Left lung (tissue), 14 donors: ENCODE measurements at places on chromosomes 4 and X.

DNA sequence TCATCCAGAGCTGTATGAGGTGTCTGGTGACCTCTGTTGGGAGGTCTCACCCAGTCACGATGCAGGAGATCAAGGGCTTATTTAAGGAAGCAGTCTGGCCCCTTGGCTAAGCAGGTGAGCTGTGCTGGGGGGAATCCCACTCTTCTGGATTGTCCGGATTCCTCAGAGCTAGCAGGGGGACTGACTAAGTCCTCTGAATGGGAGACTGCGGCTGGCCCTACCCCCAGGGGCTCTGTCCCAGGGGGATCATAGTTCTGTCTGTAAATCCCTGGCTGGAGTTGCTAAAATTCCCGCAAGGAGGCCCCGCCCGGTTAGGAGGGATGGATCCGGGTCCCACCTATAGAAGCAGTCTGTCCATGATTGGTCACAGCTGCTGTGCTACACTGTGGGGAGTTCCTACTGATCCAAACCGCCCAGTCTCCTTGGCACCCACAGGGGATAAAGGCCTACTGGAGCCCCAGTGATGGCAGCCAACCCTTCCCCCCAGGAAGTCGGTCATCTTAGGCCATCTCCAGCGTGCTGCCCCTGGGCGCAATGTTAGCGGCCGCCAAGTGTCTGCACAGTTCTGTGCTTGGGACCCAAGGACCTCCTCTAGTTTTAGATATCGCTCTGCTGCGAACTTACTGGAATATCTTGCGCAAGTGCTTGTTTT lies 118.2 kb upstream of the KLF8 start:
- peak; percentile 33 for DNase-seq

DNA sequence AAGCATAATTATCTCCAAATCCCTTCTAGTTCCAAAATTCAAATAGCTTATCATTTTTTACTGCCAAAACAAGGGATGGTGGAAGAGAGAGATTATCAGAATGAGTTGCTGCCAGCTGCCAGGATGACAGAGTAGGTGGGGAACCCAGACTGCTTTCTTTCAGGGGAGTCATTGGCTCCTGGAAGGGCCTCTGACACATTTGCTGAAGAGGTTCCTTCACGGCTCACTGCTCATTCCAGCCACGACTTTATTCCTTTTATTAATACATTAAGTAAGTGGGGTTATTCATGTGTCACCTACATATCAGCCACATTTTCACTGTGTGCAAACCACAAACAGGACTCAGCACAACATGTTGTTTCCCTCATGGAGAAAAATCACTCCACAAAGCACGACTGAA lies 12.7 kb upstream of the SMIM43 start:
- DNase-seq: no peak

DNA sequence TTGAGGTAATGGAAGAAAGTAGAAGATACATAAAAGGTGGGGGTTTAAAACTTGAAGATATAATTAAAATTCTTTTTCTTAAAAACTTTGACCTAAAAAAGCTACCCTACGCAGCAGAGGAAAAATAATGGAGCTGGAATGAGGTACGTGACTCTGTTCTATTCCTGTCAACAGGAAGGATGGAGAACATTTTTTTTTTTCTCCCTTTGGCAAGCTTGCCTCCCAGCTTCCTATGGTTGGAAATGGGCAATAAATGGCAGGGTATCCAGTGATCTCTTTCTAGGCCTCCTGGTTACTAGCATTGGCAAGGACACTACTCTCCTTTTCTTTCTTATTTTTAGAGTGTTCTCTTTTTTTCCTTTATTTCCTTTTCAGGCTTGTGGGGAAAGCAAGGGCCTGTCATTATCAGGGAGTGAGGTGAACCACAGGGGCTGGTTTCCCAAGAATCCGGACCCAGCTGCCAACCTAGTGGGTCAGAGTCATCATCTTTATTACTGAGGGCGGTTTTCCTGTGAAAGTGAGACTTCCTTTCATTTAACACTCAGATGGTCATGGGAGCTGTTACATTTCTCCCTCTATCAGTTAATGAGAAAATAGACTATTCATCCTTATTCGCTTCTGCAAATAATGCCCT lies 224.6 kb downstream of the SPRY1 start:
- no peak for DNase-seq

GRCh38 chr4:88457307-88458103 lies 586 bp downstream of the HERC5 start:
- DNase-seq: peak; percentile 91

GRCh38 chr4:10281996-10282395 lies 165.4 kb upstream of the WDR1 start:
- DNase-seq: no peak

DNA sequence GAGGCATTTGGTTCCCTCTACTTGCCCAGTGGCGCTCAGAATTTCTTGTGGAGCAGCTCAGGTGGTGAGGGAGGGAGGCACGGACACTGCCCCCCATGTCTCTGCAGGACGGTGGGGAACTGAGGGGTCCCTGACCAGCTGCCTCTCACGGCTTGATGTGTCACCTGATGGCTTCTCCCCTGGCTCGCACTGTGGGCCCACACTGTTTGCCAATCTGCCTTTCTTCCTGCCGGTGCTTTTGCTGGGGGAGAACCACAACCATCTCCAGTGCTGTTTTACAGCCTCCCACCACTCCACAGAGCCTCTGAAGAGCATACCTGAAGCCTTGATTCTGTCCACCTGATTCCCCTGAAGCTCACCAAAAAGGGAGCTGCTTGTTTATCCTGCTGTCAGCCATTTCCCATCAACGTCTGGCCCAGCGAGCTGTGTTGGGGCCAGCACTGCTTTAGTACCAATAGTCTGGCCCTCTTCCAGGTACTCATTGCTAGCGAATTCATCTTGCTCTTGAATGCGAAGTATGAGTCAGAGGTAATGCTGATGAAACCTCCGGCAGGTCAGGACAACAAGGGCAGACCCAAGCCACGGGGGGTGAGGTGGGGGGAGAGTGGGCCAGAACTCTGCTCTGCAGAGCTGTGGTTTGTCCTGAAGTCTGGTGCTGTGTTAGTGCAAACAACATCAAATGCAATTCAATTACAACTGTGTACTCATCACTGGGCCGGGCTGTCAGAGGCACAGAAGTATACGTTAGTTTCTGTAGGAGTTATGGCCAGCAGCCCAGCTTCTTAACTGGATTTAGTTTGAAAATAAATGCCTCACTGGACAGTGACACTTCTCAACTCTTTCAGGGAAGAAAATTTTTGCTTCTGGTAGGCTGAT lies 208.3 kb upstream of the JADE1 start:
- DNase-seq: peak; percentile 30

DNA sequence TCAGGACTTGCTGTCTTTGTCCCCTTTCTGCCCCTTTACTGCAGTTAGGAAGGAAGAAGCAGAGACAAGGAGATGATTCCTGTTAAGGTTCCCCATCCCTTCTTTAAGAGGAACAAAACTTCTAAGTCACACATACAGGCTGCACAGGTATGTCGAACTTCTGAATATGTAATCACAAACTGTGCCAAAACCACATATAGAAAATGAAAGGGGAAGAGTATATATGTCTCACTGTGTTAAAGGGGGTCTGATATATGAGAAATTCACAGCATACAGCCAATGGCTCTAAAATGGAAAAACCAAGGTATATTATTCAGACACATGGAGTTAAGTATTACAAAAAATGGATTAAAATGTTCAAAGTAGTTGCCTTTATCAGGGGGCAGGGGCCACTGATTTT lies 11.7 kb downstream of the CFAP97 start:
- DNase-seq: no peak

DNA sequence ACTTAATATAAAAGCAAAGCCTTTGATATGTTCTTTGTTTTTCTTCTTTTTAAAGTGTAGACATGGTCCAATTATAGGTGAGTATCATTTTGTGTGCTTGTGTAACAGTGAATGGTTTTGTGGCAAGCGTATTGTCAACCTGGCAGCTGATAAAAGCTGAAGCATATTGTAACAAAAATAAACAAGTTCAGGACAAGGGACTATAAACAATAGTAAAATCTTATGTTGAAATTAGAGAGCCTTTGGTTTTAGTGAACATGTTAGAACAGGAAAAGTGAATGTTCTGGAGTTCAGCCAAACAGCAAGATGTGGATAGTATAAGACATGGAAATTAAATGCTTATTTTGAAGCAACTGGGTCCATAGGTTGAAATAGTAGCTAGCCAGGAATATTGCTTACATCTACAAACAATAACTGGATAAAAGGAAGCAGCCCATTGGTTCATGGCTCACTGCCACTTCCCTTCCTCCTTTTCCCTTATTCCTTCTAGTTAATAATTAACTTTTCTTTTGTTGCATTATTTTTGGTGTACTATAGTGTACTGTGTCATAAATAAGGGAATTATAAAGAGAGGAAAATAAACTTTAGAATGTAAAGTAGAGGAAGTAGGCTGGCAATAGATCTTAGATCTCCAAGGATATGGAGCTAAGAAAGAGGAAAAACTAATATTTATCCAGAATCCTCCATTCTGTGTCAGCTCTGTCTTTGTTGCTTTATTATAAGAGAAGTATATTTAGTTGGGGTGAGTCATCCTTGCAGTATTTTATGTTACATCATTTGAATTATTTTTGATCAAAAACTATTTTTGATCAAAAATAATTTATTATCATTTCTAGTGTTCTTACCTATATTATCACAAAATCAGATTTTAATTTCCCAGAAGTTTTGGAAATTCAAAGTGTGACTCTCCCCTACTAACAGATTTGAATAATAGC lies 65.6 kb downstream of the MRPL1 start:
- peak; percentile 14 for DNase-seq

GRCh38 chr4:12844141-12844540 lies 640.0 kb downstream of the RAB28 start:
- no peak for DNase-seq

DNA sequence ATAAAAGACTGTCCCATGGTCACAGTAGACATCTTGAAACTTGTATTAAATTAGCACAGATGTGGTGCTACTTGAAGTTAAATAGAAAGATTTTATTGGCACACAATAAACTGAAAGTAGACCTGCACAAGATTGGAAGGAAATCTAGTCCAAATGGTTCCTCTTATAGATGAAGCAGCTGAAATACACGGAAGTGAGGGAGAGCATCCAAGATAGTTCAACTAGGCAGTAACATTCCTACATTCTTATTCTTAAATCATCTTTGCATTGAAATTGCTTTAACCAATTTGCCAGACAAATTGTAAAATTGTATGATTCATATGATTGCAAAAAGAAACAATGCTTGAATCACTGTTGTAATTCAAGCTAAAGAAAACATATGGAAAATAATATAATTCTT lies 87.6 kb upstream of the VCX3B start:
- no peak for DNase-seq

DNA sequence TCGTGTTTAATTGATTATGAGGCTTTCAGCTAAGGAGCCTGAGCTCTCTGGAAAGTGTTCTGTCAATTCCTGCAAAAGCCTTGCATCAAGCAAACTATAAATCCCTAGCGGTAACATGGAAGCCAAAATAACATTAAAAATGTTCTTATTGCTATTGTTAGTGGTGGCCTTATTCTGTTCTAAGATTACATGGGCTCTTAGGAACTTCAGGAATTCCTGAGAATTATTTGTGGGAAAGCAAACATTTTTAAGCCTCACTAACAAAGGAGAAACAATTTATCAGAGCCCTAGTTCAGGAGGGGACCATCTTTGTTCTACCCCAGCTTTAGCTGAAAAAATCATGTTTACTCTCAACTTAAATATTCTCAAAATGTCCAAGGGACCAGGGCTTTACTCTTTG lies 119.6 kb downstream of the PAPSS1 start:
- no peak for DNase-seq

DNA sequence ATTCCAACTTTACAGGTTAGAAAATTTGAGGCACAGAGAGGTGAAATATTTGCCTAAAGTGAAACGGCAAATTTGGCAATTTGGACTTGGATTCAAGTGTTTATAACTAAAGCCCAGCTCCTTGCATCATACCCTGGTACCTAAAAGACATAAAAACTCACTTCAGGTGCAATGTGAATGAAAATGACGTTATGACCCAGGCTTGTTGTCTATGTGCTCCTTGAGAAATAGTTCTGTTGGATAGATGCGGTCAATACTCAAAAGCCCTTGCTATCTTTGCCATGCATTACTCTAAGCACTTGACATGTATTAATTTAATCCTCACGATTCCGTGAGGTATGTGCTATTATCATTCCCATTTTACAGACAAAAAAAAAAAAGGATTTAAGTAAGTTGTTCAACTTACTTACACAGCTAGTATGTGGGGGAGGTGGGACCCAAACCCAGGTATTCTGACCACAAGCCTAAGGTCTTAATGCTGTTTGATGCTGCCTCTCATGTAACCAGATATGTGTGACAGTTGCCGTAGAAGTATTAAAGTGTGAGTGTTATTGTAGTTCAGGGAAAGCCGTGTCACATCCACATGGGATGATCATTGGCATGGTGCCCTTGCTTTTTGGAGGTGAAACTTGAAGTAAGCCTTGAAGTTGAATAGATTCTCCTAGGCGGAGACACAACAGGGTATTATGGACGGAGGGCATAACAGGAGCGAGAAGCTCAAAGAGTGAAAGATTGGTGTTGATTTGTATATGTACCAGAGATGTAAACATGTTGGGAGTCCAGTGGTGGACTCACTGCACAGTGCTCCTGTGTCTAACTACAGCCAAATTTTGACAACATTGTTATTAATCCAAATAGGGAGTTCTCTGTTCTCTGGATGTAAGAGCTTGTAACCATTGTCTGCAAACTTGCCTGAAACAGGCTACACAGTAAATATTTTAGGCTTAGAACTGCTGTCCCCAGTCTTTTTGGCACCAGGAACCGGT lies 3.1 kb downstream of the SCML1 start:
- DNase-seq: no peak

GRCh38 chr4:143417679-143418403 lies 81.2 kb downstream of the GAB1 start:
- DNase-seq: no peak

GRCh38 chrX:13389501-13389900 lies 69.6 kb upstream of the ATXN3L start:
- DNase-seq: no peak

GRCh38 chr4:80072228-80072743 lies 743 bp downstream of the ANTXR2 start:
- peak; percentile 33 for DNase-seq

GRCh38 chrX:110108381-110108821 lies 105.5 kb downstream of the TMEM164 start:
- DNase-seq: peak; percentile 39

- no peak for DNase-seq
Measured at GRCh38 chr4:30904588-30904987, 184.4 kb downstream of the PCDH7 start.

GRCh38 chrX:114058988-114059418 lies 524.9 kb upstream of the HTR2C start:
- DNase-seq: no peak

- DNase-seq: no peak
Measured at GRCh38 chr4:155615081-155615887, 51.4 kb upstream of the GUCY1A1 start.

GRCh38 chrX:38055170-38055847 lies 49.0 kb downstream of the SYTL5 start:
- DNase-seq: no peak
